NCI-H2107 (cell line): ENCODE measurements at places on chromosomes 6 and 20.

- DNase-seq: no peak
Measured at GRCh38 chr20:44901974-44902373, 7.9 kb upstream of the PABPC1L start.

DNA sequence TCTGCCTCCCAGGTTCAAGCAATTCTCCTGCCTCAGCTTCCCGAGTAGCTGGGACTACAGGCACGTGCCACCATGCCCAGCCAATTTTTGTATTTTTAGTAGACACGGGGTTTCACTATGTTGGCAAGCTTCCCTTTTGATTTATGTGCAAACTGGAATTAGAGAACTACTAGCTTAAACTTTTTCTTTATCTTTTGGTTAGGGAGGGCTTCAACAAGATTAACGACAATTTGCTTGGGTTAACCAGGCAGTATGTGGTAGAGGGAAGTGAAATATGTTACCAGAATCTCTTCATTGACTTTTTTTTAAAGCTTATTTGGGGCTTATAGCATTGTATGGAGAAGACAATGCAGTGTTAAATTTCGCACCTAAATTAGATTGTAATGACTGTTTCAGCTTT lies 9.0 kb downstream of the MYO6 start:
- DNase-seq: no peak

DNA sequence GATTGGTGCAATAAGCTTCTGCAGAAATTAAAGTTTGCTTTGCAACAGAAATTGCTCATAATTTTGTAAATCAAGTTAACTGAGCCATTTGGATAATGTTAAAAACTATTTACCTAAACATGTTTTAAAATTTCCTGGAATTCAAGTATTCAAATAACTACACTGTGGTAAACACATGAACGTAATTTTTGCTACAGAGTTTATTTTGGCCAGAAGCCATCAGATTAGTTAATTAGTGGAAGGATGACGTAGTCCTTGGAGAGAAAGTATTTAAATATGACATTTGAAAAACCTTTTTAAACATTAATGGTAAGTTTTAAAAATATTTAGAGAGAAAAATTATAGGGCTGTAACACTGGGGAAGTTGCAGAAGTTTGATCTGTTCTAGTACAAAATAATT lies 121.2 kb upstream of the UST start:
- no peak for DNase-seq

DNA sequence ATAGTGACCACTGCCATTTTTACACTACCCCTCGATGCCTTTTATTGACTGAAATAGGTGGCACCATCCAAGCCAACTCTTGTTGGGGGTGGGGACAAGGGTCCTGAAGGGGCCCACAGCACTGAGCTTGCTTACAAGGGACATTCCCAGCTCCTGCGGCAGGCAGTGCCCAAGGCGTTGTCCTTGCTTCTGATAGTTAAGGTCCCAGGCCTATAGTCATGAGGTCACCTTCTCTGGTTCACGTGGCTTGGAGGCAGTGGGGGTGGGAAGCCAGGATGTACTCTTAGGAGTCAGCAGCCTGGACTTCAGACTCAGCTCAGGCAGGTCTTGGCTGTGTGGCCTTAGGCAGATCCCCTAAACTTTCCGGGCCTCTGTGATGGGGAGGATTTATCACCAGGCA lies 48.6 kb downstream of the TOX2 start:
- DNase-seq: no peak

DNA sequence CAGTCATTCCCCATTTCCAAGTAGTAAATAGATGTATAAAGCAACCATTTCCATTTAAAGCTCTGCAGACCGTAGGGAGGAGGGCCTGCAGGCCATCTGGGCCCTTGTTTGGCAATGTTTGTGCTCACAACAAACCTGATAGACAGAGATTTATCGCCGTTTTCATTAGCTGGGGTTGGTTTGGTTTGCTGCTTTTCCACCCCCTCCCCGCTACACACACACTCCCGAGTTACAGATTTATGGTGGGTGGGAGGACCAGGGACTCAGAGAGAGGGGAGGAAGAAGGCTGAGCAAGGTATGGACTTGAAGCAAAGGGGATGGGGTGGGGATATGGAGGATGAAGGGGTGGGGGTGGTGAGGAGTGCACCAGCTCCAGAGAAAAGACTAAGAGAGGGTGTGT lies 36.6 kb upstream of the FOXP4 start:
- DNase-seq: no peak

DNA sequence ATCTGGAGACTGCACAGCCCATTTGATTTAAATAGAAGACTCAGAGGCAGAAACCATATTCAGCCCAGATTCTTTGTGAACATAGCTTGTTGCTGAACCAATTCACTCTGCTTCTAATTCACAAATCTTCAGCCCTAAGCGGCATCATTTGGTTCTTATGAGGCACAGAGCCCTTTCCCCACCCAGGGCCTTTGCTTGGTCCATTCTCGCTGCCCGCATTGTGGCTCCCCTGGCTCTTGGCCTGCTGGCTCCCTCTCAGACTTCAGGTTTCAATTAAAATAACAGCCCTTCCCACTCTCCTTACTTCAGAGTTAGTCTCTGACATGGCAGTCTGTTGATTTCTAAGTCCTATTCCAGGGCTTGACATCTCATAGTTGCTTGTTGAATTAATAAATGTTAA lies 9.4 kb upstream of the TMEM14A start:
- no peak for DNase-seq

GRCh38 chr20:420721-421574 lies 12.8 kb downstream of the RBCK1 start:
- no peak for DNase-seq

DNA sequence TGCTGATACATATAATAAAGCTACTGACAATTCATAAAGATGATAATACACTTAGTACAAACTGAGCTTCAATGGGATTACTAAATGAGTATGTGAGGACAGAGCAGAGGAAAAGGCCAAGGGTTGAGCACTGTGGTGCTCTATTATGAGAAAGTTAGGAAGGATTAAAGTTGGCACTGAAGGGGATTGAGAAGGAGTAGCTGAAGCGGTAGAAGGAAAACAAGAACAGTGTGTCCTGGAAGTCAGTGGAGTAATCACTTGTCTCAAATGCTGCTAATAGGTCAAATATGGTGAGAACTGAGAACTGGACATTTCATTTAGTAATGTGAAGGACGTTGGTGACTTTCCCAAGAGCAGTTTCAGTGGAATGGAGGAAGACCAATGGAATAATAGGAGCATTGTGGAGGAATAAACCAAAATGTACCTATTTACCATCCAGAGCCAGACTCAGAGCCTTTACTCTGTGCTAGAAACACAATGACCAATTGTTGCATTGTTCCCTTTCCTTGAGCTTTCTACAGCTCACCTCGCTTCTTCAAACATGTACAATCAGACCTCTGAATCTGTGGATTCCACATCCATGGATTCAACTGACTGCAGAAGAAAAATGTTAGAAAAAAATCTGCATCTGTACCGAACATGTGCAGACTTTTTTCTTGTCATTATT lies 255.9 kb downstream of the LAMA2 start:
- no peak for DNase-seq

DNA sequence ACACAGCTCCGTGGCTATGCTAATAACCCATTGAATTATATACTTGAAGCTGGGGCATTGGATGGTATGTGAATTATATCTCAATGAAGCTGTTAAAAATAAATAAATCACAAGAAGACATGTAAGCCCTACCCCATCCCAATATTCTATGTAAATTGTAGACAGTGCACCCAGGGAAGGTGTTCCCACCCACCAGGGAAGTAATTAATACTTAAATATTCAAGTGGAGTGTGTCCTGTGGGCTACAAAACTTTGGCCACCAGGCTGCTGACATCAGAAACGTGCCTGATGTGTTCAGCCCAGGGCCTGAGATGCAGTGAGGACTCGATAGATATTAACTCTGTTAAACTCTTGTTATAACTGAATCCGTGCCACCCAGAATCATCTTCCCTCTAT lies 240.4 kb upstream of the RREB1 start:
- no peak for DNase-seq

GRCh38 chr20:5996765-5997164 lies 46.3 kb downstream of the MCM8 start:
- DNase-seq: no peak

- no peak for DNase-seq
Measured at GRCh38 chr6:155449450-155450239, 6.0 kb downstream of the NOX3 start.

- DNase-seq: no peak
Measured at GRCh38 chr20:1867495-1868260, 27.5 kb upstream of the SIRPA start.
